ENCODE measurements at places on chromosomes 1 and 21.

- no peak for DNase-seq
Observed at GRCh38 chr1:62068978-62069377, 125.7 kb upstream of the L1TD1 start.

DNA sequence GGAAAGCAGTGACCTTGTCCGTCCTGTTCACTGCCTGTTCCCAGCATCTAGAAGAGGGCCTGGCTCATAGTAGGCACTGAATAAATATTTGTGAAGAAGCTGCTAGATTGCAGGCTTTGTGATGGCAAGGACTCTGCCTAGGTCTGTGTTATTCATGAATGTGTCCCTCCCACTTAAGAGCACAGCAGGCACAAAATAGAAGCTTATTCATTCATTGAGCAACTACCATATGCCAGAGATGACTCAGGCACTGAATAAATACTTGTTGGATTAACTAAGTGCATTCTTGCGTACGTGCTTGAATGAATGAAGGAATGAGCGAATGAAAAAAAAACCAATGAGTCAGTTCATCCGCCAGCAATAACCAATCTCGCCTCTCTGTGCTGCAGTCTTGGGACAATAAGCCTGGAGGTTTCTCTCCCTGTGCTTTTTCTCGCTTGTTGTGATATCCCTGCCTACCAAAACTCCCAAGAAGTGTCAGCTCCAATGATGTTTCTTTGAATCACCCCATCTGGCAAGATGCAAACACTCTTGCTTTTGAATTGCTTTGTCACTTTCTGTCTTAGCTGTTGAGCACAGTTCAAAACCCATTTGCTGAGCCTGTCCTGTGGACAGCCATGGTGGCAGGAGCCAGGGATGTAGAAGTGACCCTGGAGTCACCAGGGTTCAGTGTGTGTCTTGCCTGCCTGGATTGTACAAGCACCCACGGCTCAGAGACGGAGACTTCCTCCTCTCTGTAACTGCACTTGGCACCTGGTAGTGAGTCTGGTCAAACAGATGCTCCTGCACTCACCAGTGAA, 143.9 kb downstream of the KAZN start:
- peak; percentile 89 for DNase-seq

- no peak for DNase-seq
Observed at GRCh38 chr1:4599951-4600481, 54.4 kb upstream of the AJAP1 start.

DNA sequence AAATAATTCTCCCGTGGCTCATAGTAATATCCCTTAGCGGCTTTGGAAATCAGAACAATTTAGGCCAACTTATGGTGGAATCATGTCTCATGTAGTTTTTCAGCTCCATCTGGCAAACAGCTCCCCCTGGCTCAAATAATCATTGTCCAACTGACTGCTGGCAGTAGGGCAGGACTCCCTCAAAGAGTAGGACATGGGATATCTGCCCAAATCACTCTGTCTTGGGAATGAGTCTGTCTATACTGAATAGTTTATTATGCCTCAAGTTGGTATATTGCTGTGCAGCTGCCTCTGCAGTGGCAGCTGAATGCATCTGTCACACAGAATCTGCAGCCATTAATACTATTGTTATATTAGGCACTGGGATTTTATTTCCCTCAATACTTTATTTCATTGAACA, 255.7 kb downstream of the COL11A1 start:
- DNase-seq, result no peak

GRCh38 chr1:178282949-178283367, 189.1 kb downstream of the RASAL2 start:
- no peak for DNase-seq

- DNase-seq, result no peak
Observed at GRCh38 chr1:39333296-39333695, 128.8 kb downstream of the MACF1 start.

DNA sequence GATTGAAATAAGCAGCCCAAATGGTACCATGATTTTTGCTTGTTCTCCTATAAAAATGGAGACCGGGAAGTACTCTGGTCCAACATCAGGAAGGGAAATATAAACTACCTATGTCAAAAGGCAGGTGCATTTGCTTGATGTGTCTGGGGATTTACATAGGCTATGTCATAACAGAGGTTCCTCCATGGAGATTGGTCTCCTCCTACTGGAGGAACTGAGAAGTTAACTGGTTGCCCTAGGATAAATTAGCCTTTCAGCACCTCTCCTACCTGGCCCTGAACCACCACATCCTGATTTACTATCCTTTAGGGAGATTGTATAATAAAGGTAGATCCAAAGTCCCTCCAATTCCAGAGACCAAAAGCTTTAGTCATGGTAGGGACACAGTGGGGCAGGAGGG, 1109.3 kb upstream of the B3GALT2 start:
- DNase-seq, result no peak

GRCh38 chr1:226318471-226318870, 9.5 kb upstream of the LIN9 start:
- no peak for DNase-seq

- no peak for DNase-seq
Observed at GRCh38 chr1:36301220-36301619, 4.9 kb upstream of the SH3D21 start.

- no peak for DNase-seq
Observed at GRCh38 chr1:170660281-170660713, 3.6 kb upstream of the PRRX1 start.

DNA sequence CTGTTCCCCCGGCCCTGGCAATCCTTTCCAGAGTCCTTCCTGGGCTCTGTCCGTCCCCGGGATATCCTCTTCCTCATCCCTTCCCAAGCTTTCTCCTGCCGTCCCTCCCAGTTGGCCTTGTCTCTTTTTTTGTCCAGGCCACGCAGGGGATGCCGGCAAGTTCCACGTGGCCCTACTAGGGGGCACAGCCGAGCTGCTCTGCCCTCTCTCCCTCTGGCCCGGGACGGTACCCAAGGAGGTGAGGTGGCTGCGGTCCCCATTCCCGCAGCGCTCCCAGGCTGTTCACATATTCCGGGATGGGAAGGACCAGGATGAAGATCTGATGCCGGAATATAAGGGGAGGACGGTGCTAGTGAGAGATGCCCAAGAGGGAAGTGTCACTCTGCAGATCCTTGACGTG, 13.4 kb upstream of the SVBP start:
- no peak for DNase-seq

GRCh38 chr1:180821970-180822369, 90.7 kb upstream of the KIAA1614 start:
- DNase-seq, result no peak

DNA sequence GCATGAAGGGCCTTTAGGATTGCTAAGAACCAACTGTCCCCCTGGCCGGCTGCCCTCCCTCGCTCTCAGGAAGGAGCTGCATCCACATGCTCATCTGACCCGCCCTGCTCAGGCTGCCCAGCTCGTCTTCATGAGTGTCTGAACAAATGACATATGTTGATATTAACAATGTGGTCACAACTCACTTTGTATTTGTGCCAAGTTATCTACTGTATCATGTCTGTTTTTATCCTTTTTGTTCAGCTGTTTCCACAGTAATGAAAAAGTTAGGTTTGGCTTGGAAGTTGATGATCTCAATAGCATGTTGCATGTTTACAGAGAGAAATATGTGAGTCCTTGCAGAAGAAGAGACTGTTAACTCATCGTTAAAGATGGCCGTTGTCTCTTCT, 75.1 kb downstream of the PHTF1 start:
- no peak for DNase-seq

- DNase-seq, result no peak
Observed at GRCh38 chr1:26664802-26665201, 31.0 kb upstream of the ARID1A start.

DNA sequence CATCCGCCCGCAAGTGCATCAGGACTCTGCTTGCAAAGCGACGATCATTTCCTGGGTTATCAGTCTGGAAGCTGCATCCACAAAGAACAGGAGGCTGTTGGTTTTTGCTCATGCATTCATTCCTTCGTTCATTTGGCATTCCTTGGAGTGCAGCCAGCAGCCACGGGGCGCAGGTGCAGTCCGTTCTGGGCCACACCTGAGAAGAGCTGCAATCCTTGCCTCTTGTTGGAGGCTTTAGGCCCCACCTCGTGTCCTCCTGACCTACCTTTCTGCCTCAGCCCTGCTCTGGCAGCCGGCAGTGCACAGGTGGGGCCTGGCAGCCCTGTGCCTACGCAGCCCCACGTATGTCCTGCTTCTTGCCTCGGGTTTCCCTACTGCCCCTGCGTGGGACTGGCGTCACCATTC, 19.6 kb upstream of the C2CD2 start:
- no peak for DNase-seq

DNA sequence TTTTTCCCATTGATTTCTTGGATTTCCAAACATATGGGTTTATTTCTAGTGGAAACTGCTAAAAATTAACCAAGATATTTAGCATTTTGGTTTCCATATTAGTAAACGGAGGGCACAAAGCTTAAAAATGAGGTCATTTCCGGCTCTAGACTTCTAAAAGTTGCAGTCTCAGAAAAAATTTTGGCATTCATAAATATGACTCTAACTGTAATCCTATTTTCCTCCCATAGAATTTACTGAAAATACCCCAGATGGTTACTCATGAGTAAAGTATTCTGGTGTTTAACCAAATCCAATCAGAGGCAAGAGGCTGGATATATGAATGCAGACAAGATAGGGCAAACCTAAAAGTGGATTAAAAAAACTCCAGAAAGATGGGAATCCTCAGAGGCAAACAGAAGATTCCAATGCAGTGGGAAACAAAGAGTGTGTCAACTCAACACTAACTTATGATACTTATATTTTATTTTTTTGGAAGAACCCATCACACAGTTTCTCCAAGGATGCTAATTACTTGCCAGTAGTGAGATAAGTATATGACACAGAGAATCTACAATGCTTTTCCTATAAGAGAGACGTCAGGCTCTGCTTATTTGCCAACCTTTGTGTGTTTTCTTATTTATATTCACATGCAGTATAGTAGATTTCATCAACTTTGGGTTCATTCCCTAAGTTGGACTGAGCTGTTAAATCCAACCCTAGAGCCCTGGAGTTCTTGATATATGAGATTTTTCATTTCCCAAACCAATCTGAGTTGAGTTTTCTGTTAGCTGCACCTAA, 90.1 kb upstream of the BCL10 start:
- peak; percentile 88 for DNase-seq

GRCh38 chr1:244210884-244211558, 159.9 kb downstream of the ZBTB18 start:
- no peak for DNase-seq

DNA sequence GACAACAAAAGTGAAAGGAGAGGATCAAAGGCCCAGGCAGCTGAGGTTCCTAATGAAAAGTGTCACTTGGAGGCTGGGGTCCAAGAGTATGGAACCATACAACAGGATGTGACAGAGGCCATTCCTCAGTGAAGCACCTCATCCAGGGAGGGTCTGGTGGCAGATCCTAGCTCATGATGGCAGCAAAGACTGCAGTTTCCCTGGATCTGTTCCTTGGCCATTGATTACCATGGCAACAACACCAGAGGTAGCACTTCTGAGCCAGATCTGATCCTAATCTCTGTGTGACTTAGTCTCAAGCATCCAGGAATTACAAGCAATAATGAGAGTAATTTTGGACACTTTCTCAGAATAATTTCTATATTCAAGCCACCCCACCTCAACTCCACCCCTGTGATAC, 12.9 kb downstream of the FAM177B start:
- DNase-seq, result no peak

- no peak for DNase-seq
Observed at GRCh38 chr1:85320371-85321131, 44.1 kb upstream of the BCL10 start.

DNA sequence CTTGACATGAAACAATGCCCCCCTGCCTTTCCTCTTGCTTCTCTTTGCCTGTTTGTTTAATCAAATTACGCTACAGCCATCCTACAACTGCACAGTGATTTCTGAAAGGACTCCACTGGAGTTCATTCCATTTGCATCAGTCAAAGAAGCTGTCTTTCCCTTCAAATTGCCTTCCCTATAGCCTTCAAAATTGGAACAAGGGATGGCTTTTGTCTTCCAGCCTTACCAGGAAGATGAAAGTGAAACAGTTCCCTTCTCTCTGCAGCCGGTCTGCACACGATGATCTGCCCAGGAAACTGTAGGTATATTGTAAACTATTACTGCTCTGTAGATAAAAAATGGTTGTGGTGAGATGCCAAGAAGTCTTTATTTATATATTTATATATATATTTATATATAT, 65.6 kb upstream of the ETS2 start:
- no peak for DNase-seq

- DNase-seq, result no peak
Observed at GRCh38 chr1:184473176-184473966, 86.5 kb downstream of the C1orf21 start.

- no peak for DNase-seq
Observed at GRCh38 chr1:5119366-5120234, 465.2 kb downstream of the AJAP1 start.

GRCh38 chr1:23484253-23485001, 448 bp upstream of the ASAP3 start:
- DNase-seq, result peak; percentile 86

Data from fibroblast of skin of left biceps (primary cell).